ENCODE measurements at places on chromosomes 16 and 17.

- DNase-seq = no peak
These were observed 192.3 kb upstream of the SALL1 start for GRCh38 chr16:51343411-51343810.

- DNase-seq = no peak
These were observed at the start of gene CETP for GRCh38 chr16:56961851-56962281. CETP (plus strand) TSS chr16:56961950; CDS start chr16:56961980, 30 bp downstream.

DNA sequence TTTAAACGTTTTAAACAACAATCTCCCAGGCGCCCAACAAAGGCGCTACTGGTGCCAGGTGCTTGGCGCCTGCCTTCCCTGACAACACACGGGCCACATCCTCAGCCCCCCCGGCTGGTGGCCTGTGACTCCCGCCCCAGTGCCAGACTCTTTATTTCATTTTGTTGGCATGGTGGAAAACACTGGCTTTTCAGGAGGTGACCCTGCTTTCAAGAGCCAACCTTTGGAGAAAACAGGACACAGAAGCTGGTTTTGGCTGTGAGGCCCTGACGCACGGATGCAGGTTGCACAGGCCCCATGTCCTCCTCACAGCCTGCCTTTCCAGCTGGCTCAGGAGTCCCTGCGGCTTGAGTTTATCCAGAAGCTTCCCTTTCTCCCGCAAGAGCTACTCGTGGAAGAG is 100.0 kb downstream of the METRNL start:
- DNase-seq = peak; percentile 2

- no peak for DNase-seq
These were observed 46.7 kb downstream of the MAP2K6 start for GRCh38 chr17:69460963-69461922.

GRCh38 chr16:50371936-50372595 is 3.3 kb upstream of the BRD7 start:
- DNase-seq = peak; percentile 45

- no peak for DNase-seq
These were observed 116.9 kb downstream of the TANC2 start for GRCh38 chr17:63082952-63083351.

GRCh38 chr16:4077174-4077649 is 39.0 kb downstream of the ADCY9 start:
- no peak for DNase-seq

DNA sequence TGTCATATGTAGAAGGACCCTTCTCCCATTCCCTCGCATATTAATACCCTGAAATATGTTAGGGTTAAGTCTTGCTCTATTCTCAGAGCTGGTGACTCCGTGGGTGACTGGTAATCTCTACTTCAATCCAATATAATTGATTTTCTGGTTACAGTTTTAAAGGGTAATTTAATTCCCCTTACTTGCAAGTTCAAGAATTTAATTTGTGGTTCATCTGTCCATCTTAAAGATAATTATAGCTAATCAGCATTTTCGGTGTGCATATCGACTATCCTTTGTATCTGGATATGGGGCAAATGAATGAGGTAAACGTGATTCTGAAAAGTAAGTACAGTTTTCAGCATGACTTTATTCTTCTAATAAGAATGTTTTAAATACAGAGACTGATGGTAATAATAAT is 250.0 kb downstream of the CNTNAP4 start:
- no peak for DNase-seq

DNA sequence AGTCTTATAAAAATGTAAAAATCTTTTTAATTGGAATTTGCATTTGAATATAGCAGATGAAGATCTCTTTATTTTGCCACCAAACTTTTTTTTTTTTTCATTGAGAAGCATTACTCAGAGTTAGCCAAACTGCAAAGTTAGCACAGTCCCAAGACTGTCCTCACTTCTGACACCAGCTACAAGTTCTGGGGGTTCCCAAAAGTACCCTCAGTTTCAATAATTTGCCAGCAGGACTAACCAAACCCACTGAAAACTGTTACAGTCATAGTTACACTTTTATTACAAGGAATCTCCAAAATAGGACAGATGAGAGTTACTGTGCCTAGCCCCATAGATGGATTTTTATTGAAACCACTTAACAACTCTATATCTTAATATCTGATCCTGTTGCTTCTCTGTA is 144.1 kb downstream of the CHD9 start:
- no peak for DNase-seq

GRCh38 chr17:79947351-79948031 is 88.2 kb downstream of the TBC1D16 start:
- peak; percentile 61 for DNase-seq

- no peak for DNase-seq
These were observed 485.9 kb upstream of the GOT2 start for GRCh38 chr16:59220011-59220410.

- DNase-seq = no peak
These were observed 389.9 kb downstream of the MAF start for GRCh38 chr16:79210607-79211006.

- no peak for DNase-seq
These were observed 30.8 kb upstream of the DYNLL2 start for GRCh38 chr17:58052407-58052806.

DNA sequence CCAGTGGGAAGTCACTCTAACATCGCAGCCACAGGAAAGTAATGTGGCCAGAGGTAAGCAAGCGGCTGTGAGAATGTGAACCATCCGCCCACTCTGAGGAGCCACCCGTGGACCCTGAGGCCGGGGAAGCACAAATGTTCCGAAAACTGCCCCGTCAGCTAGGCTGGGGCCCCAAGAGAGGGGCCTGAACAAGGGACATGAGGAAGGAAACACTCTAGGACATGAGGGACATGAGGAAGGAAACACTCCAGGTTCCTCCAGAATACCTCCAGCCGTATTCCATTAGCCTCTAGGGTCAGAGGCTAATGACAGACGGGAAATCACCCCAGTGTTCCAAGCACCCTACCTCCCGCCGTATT is 317 bp downstream of the TEFM start:
- DNase-seq = no peak

- DNase-seq = peak; percentile 35
These were observed 591 bp downstream of the PSMD7 start for GRCh38 chr16:74297145-74297665.

GRCh38 chr17:57107498-57108101 is 22.6 kb downstream of the AKAP1 start:
- no peak for DNase-seq

GRCh38 chr17:1957037-1957436 is 68.1 kb downstream of the RTN4RL1 start:
- DNase-seq = no peak

- DNase-seq = no peak
These were observed 46.1 kb upstream of the MSI2 start for GRCh38 chr17:57210224-57210553.

GRCh38 chr16:58094791-58095574 is 34.2 kb downstream of the CFAP20 start:
- DNase-seq = no peak

GRCh38 chr17:29569245-29569950 is 897 bp downstream of the TP53I13 start:
- no peak for DNase-seq

- DNase-seq = no peak
These were observed 26.1 kb upstream of the SLC13A2 start for GRCh38 chr17:28447396-28447760.

DNA sequence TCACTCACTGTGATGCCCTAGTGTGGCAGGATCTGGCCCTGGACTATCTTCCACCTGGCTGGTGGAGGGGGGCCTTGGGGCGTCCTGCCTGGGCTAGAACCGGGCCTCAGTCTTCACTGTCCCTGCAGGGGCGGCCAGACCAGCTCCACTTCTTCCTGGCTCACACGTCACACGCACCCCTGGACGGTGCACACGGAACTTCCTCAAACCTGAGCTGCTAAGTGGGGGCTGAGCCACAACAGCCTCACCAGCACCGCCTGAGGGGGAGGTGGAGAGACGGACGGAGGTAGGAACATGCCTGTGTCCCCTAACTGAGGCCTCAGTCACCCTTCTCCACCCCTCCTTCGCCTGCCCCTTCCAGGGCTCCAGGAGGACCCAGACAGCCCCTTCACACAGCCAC is 36.6 kb downstream of the TIMM22 start:
- DNase-seq = no peak

GRCh38 chr16:49513040-49513439 is 139.4 kb downstream of the C16orf78 start:
- DNase-seq = peak; percentile 44

- no peak for DNase-seq
These were observed 57.9 kb downstream of the AXIN2 start for GRCh38 chr17:65503557-65503956.

DNA sequence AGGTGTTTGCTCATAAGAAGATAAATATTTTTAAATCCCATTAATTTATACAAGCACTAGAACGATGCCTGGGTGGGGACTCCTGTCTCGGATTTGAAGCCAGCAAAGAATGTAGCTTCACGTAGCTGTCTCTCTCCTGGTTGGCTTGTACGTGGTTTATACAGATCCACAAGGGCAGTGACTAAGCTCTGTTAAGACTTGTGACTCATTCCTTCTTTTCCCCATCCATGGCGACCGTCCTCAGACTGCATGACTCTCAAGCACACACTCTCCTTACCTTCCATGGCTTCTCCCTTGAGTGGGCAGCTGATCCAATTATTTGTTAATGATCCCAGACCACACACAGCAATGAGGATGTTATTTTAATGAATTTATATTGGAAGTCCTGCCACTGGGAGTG is 679.7 kb upstream of the SOX9 start:
- peak; percentile 24 for DNase-seq

DNA sequence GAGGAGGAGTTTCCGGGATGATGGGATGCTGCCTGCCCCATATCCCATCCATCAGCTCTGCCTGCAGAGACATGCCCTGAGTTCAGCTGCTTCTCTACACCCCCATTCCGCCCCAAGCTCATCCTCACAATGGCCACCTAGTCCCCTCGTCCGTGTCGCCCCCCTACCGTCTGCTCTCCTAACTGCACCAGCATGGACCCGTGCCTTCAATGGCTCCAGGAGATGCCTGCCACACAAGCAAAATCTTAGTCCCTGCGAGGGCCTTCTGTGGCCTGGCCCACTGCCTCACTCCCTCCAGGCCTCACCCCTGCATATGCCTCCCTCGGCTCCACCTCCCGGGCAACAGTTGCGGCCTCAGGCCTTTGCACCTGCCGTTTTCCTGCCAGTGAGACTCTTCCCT is 1.8 kb upstream of the TELO2 start:
- no peak for DNase-seq

- no peak for DNase-seq
These were observed 18.3 kb downstream of the COX11 start for GRCh38 chr17:54950116-54950515.

DNA sequence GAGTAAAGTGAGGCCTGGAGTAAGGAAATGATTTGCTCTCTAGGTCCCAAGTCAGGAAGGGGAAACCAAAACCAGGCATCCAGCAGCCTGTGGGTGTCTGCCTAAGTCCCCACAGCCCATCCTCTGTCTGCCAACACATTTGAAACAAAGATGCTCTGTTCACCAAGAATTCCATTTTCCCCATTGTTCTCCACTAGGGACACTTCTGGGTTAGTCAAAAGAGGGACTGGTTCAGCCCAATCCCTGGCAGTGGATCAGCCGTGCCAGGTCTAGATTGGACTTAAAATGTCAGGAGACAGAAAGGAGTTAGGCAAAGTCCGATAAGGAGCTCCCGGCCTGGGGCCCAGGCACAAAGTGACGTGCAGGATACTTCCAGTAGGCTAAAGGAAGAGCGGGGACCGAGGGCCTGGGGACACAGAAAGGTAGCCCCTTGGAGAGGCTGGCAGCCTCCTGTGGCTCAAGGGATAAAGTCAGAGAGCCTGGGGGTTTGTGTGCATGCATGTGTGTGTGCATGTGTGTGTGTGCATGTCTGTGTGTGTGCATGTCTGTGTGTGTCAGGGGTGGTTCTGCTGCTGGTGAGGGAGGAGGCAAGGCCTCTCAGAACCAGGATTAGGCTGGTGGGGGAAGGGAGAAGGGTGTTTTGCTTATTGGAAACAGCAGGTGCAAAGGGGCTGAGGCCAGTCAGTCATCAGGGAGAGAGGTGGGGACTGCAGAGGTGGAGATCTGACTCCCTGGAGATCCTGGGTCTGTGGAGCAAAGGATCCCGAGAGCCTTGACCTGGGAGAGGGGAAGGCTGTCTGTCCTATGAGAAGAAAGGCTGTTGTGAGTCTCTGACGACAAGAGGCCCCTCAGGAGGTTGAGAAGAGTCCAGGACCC is 41.7 kb upstream of the IL34 start:
- no peak for DNase-seq

GRCh38 chr16:24670623-24671454 is 58.6 kb upstream of the TNRC6A start:
- peak; percentile 83 for DNase-seq

DNA sequence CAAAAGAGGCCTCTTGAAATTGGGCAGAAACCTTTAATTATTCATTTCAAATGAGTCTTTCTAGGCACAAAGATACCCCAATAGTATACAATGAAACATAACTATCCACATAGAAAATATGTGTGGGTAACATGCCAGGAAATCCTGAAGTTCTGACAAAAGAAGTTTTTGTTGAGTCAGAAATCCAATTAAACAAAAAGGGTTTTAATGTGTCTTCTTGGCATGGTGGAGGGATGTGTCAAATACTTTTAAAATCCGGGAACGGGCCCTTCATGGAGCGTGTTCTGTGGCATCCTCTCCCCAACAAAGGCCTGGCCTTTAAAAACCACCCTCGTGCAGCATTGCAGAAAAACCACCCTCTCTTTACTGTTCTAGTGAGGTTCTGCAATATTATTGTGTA is 14.2 kb downstream of the CDRT4 start:
- DNase-seq = no peak

- no peak for DNase-seq
These were observed 13.0 kb upstream of the ABCA5 start for GRCh38 chr17:69339937-69340336.

GRCh38 chr16:19883966-19884485 is 622 bp downstream of the GPRC5B start:
- DNase-seq = peak; percentile 16

- DNase-seq = no peak
These were observed 7.8 kb downstream of the ST6GALNAC2 start for GRCh38 chr17:76577876-76578275.

Data from BE2C (cell line).